ENCODE measurements at places on chromosomes 2 and 18.

GRCh38 chr2:60352491-60353405 lies 200.7 kb downstream of the BCL11A start:
- no peak for DNase-seq

DNA sequence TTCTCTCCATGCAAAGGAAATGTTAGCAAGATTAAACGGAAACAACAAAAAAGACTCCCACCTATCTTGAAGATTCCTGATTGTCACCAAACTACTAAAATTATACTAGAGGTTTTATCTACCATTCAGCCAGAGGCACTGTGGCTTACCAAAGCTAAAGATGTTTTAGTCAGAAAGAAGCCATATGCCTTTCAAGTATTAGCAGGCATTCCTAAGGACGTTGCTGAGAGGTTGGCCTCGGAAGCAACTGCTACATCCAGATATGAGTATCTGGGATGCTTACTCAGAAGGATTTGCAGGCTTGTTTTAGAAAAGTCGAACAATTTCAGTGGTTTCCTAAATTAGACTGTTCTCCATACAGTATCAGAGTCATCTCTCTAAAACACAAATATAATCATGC lies 88.3 kb upstream of the UBE2E3 start:
- DNase-seq, result no peak

DNA sequence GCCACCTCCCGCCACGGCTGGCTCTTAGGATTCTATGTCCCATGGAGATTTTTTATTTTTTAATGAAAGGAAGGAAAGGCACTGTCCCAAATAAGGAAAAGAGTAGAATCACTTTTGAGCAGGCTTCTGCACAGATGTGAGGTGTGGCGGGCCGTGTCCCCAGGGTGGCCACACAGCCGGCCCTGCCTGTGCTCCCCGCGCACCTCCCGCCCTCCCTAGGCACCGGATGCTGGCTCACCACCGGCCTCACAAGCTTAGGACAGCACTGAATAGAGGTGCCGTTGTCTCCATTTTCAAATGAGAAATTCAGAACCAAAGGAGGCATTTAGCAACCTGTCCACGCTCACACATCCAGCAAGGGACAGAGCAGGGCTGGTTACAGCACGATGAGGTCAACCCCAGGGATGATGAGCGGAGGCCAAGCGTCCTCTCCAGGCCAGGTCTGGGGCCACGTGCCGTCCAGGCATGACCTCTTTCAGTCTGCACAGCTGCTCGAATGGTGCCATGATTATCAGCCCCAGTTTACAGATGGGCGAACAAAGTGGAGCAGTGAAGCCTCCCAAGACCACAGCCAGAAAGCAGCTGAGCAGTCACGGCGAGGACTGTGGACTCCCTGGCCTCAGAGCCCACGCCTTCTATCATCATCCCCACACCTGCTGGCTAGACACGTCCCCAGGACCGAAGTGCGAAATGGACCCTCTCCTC lies 20.7 kb upstream of the TEX51 start:
- no peak for DNase-seq

- DNase-seq, result no peak
These were observed 75.1 kb downstream of the SPRED2 start for GRCh38 chr2:65357095-65357958.

DNA sequence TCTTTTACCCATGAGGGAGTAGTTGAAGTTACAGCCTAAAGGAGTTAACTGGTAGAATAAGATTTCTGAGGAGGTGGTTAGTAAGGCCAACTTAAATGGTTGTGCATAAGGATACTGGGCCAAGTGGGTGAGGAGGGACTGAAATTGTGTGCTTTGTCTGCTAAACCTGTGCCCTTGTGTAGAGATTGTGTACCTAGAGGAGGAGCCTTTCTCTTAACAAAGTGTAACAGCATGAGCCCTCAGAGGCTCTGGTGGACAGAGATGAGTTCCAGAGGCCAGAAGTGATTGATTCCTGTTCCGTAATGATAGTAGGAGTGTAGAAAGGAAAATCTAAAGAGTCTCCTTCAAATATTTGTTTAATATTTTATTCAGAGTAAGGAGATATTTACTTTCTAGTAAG lies 42.9 kb downstream of the OTX1 start:
- no peak for DNase-seq

GRCh38 chr18:22433956-22434355 lies 16.2 kb upstream of the CTAGE1 start:
- no peak for DNase-seq

DNA sequence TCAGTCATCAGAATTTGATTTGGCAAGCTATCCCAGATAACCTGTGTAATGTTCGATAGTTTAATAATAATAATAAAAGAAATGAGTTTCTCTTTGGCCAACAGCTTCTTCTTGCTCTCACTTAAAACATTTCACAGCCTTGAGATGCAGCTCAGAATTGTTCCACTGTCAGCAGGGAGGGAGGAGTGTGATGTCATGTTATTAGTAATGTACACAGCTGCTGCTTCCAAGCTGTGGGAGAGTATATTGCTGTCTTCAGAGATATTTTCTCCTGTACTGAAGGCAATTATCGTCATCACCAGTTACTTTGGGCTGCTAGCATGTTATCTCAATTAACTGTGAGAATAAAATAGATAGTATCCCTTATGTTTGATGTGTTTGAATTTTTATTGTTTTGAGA lies 146.9 kb upstream of the MAP3K20 start:
- DNase-seq, result no peak

DNA sequence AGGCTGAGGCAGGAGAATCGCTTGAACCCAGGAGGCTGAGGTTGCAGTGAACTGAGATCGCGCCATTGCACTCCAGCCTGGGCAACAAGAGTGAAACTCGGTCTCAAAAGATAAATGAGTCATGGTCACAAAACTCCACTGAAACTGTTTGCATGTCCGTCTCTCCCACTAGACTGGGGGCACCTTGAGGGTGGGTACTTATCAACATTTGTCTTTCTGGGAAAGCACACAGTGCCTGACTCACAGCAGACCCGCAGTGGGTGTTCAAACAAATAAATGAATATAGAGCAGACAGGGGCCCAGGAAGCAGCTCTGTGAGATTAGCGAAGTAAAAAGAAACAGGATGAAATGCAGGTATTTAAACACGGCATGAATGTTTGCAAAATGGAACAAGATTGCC lies 211.1 kb upstream of the GATA6 start:
- DNase-seq, result no peak

- peak; percentile 31 for DNase-seq
These were observed 8.2 kb downstream of the DCC start for GRCh38 chr18:52348209-52348608.

DNA sequence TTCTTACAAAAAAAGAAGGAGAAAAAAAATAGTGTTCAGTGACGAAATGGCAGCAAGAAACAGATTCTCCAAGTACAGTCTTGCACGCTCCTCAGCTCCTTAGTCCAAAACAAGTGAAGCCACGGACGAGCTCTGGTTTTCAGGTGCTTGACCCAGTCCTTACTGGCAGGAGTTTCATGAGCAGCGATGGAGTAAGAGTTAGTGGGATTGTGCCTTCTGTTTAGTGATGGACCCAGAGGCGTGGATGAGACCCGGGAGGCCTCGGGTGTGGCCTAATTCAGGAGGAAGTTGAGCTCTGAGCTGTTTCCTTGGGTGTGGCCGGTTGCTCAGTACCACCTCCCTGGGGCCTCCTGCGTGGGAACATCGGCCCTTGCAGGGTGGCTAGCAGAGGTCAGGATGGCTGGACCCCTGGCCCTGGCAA lies 52.0 kb downstream of the KIF5C start:
- no peak for DNase-seq

DNA sequence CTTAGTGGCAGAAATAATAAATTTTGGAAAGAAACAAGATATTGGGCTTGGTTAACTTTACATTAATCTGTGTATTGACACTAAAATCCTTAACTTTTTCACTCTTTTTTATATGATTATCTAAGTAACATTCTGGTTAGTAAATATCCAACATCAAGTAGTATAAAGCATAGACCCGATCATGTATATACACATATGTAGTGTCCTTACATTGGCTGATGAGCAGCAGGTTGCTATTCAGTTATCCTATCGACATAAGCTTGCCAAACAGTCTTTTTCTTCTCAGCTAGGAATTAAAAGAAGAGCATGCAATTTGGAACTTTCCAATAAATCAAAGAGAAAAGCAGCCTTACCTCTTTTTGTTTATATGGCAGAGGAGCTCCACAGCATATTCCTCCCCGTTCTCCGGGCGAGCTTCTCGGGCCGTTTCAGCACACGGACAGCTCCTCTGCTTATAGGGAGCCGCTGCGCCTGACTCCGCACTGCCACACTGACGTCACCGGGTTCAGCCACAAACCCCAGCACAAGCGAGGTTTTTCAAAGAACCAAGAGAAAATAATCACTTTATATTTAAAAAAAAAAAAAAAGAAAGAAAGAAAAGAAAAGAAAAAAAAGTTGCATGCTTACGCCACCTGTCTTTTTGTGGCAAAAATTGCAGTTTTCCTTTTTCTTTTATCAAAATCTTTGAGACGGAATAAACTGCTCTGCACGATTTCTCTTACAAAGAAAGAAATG lies at the start of gene SCG2:
SCG2 (minus strand) TSS at position 430 of the 735 bp plus-strand sequence. CDS start 3,079 bp downstream, outside the sequence.
- DNase-seq, result peak; percentile 84

DNA sequence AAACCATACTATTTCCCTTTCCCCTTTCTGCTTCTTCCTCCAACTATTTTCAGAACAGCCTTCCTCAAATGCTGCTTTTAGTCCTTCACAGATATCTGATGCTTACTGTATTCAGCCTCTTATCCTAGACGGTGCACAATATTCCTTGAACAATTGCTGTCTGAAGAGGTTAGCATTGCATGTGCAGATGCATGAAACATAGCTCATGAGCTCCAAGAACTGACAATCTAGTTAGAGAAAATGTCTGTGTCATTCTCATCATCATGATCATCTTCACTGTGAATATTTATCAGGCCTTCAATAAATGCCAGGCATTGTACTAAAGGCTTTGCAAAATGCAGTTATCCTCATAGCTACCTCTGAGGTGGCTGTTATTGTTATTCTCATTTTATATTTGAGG lies 190.7 kb downstream of the DNER start:
- DNase-seq, result no peak

- DNase-seq, result no peak
These were observed 38.3 kb upstream of the PTPN4 start for GRCh38 chr2:119721462-119721861.

- DNase-seq, result no peak
These were observed 155.1 kb downstream of the DYSF start for GRCh38 chr2:71608441-71608840.

DNA sequence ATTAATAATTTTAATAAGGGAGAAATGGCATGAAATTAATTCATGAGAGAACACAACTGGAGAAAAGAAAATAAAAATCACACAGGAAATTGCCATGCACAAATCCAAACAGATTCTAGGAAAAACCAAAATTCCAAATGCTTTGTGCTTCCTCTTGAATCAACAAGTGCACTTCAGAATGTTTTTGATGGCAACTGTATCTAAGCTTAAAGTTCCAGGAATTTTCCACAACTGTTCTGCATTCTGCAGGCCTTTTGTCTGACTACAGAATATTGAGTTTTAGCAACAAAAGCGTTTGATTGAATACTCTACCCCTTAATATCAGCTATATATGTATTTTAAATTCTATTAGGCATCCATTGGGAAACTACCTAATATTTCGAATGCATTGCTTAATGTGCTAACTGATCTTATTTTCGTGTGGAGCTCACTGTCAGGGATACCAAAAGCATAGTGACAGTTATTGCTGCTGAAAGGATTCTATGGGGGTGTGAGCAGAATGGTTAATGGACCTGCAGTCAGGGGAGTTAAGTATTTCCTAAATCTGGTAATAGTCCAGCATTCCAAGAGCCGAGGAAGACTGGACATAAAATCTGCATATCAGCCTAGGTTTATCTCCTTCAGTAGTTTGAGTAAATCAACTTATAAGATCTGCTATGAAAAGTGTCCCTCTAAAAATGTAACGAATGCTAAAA lies 482.7 kb upstream of the POU3F3 start:
- DNase-seq, result no peak

GRCh38 chr18:74774486-74774885 lies 176.8 kb downstream of the ZNF407 start:
- DNase-seq, result no peak

- DNase-seq, result no peak
These were observed 207.0 kb upstream of the CCDC68 start for GRCh38 chr18:55166260-55166598.

- no peak for DNase-seq
These were observed 52.1 kb upstream of the CNGA3 start for GRCh38 chr2:98293931-98294687.

DNA sequence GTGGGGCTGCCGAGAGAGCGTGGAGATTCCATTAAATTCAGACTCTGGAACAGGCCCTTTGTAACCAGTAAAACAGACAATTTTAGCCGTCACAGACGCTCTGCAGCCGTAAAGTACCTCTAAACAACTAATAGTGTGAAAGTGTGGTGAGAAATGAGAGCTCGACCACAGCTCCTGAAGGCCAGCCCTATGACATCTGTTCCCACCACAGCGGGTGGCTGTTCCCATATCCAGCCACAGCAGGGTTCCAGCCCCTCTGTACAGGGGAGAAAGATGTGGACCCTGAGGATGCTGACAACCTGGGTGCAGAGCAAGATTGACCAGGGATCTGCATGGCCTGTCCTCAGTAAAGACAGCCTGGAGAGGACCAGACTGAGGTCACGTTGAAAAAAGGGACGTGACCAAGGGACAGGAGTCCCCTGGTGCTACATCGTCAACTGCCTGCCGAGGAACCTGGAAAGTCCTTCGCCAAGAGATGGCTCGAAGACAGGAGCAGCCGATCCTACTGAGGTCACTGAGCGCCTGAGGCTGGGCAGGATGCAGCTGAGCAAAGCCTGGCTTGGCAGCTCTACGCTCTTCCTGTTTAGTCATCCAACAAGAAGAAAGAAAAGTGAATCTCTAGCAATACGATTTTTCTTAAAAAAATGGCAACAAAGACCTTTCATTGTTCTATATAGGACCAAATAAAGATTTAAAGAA lies 831.7 kb downstream of the RNF144A start:
- no peak for DNase-seq

- peak; percentile 76 for DNase-seq
These were observed 55.8 kb downstream of the ASXL2 start for GRCh38 chr2:25822190-25823117.

DNA sequence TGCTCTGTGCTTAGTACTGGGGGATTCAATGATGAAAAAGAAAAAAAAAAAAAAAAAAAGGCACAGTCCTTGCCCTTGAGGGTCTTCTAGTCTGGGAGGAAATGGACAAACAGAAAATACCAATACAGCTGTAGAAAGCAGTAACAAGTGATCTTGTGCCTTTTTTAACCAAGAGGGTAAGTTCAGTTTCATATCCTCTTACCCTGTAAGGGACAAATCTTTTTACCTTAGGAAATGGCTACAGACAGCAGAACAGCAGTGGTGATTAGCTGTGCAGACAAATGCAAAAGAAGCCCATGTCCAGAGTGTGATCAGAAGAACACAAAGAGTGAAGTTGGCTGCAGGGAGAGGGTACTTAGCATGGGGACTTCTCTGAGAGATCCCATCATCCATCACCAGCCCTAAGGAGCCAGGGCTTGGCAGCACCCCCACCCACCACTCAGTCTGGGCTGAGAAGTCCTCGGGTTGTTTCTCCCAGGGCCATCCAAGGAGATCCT lies 102.9 kb downstream of the ALPK2 start:
- DNase-seq, result no peak

- DNase-seq, result peak; percentile 27
These were observed 146.0 kb downstream of the SETBP1 start for GRCh38 chr18:44826418-44827259.

Data from ACHN (cell line).